Hematopoietic multipotent progenitor cell (in vitro differentiated cells): ENCODE measurements at places on chromosomes 4 and X. TPM values are rescaled to one million over a fixed set of nuclear protein-coding genes. Genes with fewer than 3 reads are reported as not detected.

The EPHA5 gene
- total RNA-seq, result not detected

The CPEB2 gene
- 3.5 TPM for total RNA-seq

The GPM6B gene
- 0.81 TPM for total RNA-seq

The ATP2B3 gene
- total RNA-seq, result not detected
